EH (cell line): ENCODE measurements at places on chromosomes 3 and 15.
A peak's percentile ranks its signal among the peaks of the same experiment; 100 is the strongest.

DNA sequence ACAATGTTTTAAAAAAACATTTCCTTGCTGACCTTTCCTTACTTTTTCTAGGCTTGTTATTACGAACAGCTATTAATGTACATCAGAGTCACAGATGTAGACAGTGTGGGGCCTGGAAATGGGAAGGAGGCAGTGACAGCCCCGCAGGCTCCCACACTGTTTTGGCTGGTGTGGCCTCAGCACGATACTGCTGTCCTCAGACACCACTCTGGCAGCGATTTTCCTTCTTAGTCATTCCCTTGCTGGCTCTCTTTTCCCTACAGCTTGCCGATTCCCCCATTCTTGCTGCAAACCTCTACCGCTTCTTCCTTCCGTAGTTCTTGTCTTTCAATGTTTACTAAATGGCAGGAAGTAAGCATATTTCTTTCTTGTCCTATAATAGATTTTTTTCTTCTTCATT is 113.1 kb downstream of the ABI3BP start:
- DNase-seq = peak; percentile 55

DNA sequence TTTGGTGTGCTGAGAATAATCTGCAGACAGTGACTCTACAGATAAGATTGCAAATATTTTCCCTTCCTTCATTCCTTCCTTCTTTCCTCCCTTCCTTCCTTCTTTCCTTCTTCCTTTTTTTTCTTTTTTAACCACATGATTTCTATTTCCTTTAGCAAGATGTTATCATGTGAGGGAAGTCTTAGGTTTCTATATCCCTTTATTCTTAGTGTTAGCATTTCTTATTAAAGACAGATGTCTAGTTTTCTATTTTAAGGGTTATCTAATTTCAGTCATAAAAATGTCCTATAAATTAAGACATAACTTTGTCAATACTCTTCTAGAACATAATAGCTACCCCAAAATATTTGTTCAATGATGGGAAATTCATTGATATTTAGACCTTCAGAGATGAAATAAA is 470.9 kb downstream of the LPP start:
- peak; percentile 25 for DNase-seq

DNA sequence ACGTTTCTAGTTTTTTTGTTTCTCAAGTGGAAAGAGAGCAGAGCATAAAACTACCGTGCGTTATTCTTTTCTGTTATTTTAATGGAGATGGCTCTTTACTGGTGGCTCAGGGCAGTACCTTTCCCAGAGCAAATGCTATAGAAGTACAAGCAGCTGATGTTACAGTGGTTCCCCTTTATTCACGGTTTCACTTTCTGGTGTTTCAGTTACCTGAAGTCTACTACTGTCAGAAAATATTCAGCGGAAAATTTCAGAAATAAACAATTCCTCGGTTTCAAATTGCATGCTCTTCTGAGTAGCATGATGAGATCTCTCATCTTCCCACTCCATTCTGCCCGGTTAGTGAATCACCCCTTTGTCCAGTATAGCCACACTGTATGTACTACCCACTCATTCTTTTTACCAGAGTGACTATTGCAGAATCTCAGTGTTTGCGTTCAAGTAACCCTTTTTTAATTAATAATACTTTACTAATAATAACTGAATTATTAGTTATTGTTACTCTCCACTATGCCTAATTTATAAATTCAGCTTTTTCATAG is 597.5 kb upstream of the ROBO2 start:
- DNase-seq = no peak

- DNase-seq = no peak
Measured at GRCh38 chr3:12877040-12877439, 35.7 kb upstream of the RPL32 start.

DNA sequence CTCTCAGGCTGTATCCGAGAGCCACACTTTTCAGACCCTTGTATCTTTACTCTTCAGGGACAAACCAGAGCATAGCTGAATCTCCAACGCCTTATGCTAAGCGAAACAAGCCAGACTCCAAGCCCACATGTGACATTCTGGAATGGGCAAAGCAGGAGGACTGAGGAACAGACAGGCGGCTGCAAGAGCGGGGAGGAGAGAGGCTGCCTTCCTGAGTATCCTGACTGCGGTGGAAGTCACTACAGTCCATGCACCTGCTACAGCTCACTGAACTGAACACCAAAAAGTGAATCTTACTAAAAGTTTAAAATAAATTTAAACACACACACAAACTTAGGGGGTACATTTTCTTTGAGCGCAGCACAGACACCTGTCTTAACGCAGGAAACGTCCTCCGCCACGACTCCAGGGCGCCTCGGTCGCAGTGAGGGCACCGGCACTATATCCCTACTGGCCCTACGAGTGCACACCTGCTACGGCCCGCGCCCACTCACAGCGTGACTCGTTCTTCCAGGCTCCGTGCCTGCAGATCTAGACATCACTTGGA is 1.4 kb downstream of the CYFIP1 start:
- DNase-seq = no peak

- DNase-seq = no peak
Measured at GRCh38 chr3:39779511-39780230, 29.7 kb upstream of the MYRIP start.

- DNase-seq = no peak
Measured at GRCh38 chr3:152835601-152836102, 721 bp downstream of the P2RY1 start.

GRCh38 chr15:63601026-63601703 is 4.0 kb downstream of the FBXL22 start:
- DNase-seq = peak; percentile 46

- no peak for DNase-seq
Measured at GRCh38 chr3:13874891-13875290, 5.0 kb downstream of the WNT7A start.

DNA sequence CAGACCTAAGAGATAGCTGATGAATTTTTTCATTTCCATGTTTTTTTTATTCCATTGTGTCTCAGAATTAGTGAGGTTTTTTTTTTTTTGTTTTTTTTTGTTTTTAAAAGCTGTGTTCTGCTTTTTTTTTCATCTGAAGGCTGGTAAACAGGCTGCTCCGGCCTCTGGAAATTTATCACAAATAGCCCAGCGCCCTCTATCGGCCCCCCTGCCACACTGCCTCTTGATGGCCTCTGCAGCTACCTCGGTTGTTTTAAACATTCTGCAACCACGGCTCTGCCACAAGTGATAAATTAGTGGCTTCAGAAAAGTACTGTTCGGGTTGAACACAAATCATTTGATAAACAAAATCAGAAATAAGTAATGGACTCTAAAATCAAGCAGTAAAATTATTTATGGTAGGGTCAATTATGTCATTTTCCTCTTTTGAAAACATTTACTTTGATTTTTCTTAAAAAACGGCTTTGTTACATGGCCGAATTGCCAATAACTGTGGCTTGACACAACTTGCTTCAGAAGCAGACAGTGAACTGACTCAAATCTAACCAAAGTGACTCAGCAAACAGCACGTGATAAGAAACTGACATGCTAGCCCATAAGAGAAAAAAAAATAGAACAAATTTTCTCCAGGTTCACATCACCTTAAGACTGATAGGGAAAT is 87.8 kb downstream of the RSL24D1 start:
- peak; percentile 25 for DNase-seq

DNA sequence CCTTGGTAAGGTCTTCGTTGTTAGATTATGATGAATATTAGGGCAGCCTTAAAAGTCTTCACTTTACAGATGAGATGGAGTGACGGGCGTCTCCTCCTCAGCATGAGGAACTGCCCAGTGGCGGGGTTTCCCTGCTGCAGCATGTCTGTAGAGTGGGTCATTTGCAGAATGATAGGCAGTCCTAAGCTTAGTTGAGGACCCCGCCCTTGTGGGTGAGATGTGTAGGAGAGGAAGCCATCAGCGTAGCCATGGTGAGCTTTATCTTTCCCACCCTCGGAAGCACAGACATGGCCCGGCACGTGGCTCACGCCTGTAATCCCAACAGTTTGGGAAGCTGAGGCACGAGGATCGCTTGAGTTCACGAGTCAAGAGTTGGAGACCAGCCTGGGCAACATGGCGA is 877 bp downstream of the NIT2 start:
- peak; percentile 25 for DNase-seq

- DNase-seq = peak; percentile 85
Measured at GRCh38 chr3:125137358-125138033, 75.1 kb downstream of the SLC12A8 start.

DNA sequence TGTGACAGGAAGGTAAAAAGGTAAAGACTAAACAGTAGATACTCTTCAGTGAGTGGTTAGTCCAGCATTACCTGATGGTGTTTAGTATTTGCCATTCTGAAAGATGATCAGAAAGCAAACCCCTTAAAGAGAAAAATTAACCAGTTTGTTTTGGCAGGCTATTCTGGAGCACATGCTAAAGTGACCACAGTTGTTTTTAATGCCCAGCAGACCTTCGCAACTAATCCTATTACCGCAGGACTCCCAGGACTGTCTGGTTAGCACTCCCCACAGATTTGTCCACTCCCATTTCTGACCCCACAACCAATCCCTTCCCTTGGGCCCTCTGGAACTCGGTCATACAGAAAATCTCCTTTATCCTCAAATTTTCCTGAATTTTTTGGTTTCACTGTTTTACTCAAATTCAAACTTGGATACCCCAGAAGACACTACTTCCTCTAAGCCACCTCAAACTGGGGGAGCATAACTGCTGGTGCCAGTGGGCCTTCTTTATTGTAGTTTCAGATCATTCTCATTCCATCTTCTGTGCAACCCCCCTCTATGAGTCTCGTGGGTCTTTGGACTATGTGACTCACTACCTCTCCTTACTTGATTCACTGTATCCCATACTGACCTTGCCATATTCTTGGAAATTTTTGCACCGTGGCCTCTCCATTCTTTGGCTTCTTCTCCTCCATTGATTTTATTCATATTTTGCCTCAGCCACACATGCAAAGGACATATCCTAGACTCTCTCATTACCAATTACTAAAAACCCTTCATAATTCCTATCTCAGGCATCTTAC is 104.4 kb downstream of the RBMS3 start:
- peak; percentile 59 for DNase-seq

GRCh38 chr3:153840487-153840886 is 280.7 kb upstream of the ARHGEF26 start:
- no peak for DNase-seq

DNA sequence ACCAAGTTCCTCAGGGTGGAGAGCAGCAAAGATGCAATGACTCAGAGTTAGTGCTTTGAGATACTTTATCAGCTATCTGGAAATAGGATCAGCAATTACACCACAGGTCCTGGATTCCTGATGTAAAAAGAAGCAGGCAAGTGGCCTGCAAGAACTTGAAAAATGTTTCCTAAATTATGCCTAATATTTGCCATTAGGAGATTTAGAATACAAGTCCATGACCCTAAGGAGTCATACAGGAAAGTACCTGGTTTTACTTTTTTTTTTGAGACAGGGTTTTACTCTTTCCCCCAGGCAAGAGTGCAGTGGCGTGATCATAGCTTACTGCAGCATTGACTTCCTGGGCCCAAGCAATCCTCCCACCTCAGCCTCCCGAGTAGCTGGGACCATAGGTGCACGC is 78.8 kb upstream of the CRBN start:
- no peak for DNase-seq

DNA sequence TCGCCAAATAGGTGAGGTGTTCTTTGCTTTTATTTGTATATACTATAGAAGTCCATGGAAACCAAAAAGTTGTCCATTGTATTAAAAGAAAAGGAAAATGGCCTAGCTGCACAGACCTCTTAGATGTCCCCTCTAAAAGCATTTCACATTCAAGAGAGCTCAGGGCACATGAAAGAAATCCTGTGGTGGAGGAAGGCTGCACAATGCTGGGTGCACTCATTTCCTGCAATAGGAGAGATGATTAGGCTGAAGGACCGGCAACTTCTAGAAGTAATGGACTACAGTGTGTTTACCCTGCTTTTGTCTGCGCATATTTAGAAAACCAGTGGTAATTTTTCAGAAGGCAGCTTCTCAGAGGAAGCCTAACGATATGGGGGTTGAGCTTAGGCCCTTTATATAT is 25.4 kb downstream of the PPM1L start:
- DNase-seq = no peak

- no peak for DNase-seq
Measured at GRCh38 chr3:106587551-106587950, 718.7 kb upstream of the CBLB start.

DNA sequence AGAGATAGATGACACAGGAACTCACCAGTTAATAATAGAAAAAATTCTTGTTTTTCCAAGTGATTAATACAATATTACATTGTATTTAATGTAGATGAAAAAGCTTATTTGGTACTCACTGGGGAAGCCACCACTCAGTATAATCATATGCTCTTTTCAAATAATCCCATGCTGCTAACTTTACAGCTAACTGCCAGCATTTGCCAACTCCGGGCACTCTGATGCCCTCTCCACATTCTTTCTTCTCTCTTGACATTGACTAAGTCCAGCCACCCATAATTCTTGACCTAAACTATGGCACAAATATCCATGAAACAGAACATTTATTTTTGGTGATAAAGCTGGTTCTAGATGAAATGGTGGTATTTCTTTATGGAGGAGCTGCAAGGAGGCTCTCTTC is 384.9 kb downstream of the ZBTB20 start:
- DNase-seq = no peak

GRCh38 chr15:62403164-62403809 is 238.2 kb upstream of the C2CD4B start:
- peak; percentile 91 for DNase-seq

GRCh38 chr3:145943952-145944351 is 217.0 kb downstream of the PLOD2 start:
- DNase-seq = no peak

- no peak for DNase-seq
Measured at GRCh38 chr15:100905850-100906249, 13.3 kb upstream of the LRRK1 start.

GRCh38 chr15:77649017-77649416 is 16.3 kb upstream of the LINGO1 start:
- DNase-seq = no peak

DNA sequence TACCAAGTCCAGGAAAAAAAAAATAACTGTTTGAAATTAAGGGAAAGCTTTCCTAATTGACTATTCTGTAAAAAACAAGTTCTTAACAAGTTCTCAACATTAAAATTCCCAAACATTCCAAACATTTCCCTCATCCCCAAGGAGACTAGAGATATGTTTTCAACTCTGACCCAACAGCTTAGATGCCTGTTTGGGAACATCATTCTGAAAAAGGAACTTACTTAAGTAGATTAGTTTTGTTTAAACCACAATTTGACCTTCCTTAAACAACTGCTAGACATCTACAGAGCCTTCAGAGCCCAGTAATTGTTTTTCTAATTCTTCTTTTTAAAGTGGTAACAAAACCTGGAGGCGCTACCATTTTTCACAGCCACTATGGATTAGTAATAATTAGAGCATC is 12.8 kb downstream of the UBR1 start:
- peak; percentile 89 for DNase-seq

- peak; percentile 3 for DNase-seq
Measured at GRCh38 chr3:28028554-28028953, 212.9 kb upstream of the CMC1 start.
